Stimulated activated memory B cell treated with anti-CD40 and anti-IgM and Interleukin-4, amounts not matched to agents 10 μg/mL and 1 μg/mL and 100 μg/mL, for 72 hours (primary cell): ENCODE measurements at places on chromosomes 5 and 9.

DNA sequence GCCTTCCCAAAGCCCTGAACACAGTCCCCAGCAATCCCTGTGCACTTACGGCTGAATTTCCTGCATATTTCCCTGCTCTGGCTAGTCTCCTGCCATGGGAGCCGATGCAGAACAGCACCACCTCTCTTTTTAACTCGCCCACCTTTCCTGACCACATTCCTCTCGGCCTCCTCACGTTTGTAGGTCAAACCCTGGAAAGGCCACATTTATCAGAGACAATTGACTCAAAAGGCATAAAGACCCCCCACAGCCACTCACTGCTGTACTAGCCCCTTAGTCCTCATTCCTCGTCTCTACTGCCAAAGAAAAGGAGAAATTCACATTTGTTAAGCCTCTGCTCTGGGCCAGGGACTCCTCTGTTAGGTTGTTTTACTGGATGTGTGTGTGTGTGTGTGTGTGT, 43.6 kb downstream of the ENC1 start:
- no peak for ATAC-seq

DNA sequence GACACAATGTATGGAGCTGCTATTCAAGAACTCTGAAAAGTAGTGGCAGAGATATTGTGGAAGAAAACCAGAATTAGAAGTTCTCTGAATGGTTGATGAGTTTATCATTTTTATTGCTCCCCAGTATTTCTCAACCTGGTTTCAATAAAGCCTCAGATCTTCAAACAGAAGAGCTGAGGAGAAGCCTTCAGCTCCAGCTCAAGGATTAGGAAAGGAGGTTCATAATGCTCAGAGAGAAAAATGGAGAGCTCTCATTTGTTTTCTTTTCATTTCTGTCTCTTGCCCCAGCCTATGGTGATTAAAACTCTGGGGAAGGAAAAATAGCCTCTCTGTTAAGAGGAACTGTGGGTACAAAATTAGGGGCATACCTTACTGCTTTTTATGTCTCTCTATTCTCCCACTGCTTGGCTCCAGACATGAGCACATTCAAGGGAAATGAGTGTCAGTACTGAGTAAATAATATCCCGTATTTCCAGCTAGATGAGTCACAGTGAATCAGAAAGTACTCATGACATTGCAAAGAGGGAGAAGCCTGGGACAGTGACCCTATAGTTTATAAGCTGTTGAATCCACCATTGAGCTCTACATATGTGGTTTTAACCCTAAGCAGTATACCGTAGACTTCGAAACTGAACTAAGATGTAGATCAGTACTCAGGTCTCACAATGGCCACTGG, 138.1 kb downstream of the EMB start:
- ATAC-seq = no peak

- no peak for ATAC-seq
These were observed 27.8 kb upstream of the ARAP3 start for GRCh38 chr5:141709699-141710267.

DNA sequence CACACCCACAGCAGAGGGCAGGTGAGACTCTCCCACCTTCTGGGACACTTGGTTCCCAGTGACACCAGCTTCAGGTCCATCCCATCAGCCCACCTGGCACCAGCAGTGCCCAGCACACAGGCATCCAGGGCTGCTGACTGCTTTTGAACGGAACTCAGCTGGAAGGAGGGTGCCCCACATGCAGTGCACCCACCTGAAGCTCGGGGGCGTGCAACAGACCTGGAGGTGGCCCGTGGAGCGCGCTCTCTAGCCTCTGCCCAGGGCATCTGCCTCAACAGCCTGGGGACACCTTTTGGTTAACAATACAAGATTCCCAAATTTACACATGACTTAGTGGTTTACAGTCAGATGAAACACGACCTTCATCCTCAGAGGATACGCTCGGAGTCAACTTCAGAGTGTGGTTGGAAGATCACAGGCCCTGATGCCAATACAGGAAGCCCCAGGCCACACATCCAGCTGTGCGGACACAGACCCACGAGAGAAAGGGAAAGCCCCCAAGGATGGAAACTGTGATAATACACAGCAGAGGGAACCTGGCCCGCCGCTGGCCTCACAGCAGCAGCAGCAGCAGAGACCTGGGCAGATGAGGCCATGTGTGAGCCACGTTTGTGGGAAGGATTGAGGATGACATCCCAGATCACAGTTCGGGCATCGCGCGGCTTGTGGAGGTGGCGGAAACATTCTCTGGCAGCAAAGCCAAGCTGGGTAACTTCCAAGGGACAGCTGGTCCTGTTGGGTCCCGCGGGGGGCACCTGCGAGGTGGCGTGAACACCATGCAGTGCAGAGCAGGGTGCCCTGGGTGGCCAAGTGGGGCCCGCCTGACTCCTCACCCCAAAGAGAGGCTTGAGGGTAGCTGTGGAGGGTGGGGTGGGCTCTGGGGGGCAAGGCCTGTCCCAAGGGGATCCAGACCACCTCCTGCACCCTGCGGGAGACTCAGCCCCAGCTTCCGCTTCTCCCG, 64.0 kb downstream of the SECISBP2 start:
- ATAC-seq = peak; percentile 82

DNA sequence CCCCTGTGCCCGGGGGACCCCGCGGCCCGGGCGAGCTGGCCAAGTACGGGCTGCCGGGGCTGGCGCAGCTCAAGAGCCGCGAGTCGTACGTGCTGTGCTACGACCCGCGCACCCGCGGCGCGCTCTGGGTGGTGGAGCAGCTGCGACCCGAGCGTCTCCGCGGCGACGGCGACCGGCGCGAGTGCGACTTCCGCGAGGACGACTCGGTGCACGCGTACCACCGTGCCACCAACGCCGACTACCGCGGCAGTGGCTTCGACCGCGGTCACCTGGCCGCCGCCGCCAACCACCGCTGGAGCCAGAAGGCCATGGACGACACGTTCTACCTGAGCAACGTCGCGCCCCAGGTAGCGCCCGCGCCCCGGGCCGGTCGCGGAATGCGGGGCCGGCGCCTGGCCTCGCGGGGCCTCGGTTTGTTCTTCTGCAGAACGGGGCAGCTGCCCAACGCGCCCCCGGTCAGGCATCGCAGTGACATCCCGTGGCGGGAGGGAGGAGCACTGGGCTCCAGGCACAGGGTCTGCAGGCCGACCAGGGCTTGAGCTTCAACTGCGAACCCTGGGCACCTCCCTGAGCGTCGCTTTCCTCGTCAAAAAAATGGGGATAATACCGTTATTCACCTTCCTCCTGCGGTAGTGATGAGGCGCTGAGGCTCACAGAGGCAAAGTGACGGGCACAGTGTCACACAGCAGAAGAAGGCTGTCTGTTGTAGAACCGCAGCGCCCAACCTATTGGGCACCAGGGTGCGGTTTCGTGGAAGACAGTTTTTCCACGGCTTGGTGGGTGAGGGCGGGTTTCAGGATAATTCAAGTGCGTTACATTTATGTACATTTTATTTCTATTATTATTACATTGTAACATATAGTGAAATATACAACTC, 777 bp downstream of the ENDOG start:
- ATAC-seq = peak; percentile 73

DNA sequence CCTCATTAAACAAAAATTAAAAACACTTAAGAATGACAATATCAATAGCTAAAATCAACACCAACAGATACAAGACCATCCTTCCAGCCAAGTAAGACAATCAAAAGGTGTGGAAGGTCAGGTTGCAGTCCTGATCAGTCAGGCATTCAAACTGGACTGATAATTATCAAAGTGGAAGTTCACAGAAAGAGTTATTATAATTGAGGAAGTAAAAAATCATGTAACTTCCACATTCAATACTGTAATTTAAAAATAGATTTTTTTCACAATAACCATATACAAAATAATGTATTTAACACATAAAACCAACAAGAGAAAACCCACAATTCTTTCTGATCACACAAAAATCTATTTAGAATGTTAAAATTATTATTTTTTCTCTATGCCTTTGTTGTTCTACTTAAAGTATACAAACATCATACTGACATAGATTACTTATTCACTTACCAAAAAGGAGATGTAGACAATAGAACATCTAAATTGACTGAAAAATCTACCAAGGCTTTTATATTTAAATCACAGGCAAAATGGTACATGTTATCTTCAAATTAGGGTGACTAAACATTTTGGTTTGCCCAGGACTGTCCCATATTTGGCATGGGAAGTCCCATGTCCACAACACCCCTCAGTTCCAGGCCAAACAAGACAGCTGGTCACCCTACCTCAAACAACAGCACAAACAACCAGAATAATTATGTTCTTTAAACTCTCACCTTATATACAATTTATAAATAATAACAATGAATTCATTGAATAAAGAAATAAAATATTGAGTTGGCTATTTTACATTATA, 142.5 kb upstream of the SLC24A2 start:
- no peak for ATAC-seq

GRCh38 chr9:16704116-16705110, 166.1 kb downstream of the BNC2 start:
- ATAC-seq = no peak

DNA sequence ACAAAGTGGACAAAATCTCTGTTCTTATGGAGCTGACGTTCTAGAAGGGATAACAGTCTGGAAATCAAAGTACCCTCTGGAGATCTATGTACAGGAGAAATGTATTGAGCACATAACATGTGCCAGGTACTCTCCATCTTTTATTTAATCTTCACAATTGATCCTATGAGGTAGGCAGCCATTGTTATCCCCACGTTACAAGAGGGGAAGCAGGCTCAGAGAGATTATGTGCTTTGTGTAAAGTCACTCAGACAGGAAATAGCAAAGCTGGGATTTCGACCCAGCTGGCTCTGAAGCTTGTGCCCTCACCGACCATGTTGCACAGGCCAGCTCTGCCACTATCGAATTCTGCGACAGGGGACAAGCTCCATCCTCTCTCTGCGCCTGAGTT, 21.5 kb downstream of the PDGFRB start:
- no peak for ATAC-seq

- ATAC-seq = no peak
These were observed 131.1 kb downstream of the RMI1 start for GRCh38 chr9:84111726-84112125.

DNA sequence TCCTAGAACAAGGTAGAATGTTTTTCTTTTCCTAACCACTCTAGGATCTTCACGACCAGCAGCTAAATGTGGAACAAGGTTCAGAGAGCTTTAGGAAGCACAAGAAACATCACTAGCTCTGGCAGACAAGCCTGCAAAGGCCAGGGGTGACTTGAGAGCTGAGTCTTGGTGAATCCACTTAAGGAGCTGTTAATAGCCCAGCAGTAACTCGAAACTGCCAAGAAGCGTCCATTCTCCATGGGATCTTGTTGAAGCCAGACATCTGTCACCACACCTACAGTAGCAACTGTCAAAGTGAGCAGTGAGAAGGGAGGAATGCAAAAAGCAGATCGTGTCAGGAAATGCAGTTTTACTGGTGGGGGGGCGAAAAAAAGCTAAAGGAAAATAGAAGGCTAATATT, 87.2 kb downstream of the ATPSCKMT start:
- ATAC-seq = no peak

- peak; percentile 2 for ATAC-seq
These were observed 21.8 kb downstream of the GLT6D1 start for GRCh38 chr9:135617538-135617900.

DNA sequence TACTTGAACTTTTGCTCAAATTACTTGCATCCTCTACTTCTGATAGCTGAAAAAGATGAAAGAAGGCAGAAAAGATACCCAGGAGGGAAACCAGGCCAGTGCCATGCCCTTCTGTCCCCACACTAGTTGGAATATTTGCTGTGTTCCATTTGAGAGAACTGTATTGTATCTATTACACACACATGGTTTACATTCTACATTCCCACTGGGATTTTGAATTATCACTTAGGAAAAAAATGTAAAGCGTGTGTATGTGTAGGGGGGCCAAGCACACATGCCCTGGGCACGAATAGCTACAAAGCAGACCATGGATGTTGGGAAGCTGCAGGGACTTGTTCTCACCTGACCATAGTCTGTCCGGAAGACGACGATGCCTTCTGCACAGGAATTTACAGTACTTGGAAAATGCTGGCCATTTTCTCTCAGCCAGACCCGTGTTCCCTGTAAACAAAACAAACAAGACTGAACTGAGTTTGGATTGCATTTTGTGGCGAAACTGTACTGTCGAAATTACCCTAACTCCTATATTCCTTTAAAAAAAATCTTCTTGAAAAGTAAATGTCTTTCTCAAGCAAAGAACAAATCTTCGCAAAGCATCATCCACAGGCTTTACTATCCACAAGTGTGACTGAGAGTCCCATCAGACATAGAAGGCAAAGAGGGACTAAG, 58.7 kb downstream of the MYO10 start:
- ATAC-seq = no peak

DNA sequence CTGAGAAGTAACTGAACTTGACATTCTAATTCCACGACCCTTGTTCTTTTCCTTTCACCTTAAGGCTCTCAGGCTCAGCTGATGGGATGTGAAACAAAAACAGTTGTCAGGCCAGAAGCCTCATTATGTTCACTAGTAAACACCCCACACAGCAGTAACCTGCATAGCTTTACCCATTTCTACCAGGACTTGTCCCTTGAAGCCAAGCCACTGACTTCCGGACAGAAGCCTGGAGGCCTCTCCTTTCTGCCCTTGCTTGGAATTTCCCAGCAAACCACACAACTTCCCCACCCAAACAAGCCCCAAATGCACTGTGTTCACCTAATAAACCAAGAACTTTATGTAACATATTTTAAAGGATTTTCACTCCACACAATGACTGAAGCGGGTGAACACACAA, 19.6 kb downstream of the PRUNE2 start:
- ATAC-seq = no peak

DNA sequence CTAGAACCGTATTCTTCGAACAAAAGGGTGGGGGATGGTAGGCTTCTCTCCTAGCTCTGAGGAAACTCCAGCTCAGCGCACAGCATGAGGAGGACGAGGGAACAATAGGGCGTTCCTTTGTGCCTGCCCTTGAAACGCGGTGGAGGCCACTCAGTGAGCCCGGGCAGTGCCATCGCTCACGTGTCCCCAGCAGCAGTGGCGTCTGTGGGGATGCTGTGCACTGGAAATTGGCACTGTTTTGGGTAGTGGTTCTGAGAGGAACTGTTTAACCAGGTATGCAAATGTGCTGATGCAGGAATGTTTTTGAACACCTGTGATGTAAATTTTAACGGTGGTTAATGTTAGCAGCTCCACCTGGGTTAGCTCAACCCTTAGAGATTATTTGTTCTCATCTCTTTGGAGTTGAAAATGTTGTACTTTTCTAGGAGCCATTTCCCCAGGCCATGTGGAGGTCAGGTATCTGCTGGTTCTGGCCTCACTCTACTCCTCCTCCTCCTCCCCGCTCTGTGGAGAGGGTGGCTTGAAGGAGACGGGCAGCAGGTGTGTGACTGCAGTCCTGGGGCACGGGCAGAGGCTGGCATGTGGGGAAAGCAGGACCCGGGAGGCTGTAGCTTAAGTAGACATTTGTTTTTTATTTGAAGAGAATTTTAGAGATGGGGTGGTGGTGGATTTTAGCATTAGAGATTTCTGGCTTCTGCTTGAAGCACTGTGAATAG, 48.3 kb downstream of the EHMT1 start:
- peak; percentile 76 for ATAC-seq

DNA sequence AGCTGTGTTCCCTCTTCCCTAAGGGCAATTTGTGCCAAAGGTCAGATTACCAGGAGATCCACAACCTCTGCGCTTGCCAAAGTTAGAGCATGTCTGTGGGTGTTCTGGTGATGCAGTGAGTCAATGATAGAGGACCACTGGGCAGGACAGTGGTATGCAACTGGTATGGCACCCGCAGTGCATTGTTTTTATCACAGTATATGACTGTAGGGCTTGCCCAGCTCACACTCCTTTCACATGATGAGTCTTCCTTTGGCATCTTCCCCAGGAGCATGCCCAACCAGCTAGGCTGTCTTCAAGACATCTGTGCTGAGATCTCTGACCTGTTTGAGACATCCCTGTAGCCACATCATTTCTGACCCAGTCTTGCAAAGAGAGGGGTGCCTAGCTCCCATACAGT, 1650.0 kb upstream of the CDH6 start:
- ATAC-seq = no peak
